Stimulated activated CD8-positive, alpha-beta memory T cell treated with anti-CD3 and anti-CD28 coated beads, Interleukin-15, amount 100 ng/mL, for 48 hours (primary cell): ENCODE measurements at places on chromosomes 6 and 20.

DNA sequence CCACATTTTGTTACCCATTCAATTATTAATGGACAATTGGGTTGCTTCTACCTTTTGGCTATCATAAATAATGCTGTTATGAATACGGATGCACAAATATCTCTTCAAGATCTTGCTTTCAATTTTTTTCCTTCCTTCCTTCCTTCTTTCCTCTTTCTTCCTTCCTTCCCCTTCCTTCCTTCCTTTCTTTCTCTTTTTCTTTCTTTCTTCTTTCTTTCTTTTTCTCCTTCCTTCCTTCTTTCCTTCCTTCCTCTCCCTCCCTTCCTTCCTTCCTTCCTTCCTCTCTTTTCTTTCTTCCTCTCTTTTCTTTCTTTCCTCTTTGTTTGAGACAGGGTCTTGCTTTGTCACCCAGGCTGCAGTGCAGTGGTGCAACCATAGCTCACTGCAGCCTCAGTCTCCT lies 39.2 kb downstream of the ZNF184 start:
- DNase-seq: no peak

DNA sequence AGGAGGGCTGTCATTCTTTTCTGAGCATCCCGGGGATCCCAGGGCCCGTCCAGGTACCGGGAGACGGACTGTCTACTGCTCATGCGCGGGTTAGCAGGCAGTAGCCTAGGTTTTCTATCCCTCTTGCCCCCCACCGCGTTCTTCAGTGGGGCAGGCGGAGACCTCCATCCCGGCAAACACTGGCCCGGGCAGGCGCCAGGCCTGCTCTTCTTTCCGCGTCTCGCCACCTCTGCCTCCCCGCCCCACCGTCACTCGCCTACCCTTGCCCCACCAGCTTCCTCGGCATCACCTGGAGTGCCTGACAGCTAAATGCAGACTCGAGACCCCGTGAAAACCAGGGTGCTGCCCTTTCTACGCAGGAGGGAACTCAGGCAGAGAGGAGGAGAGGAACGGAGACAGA lies 1937.7 kb upstream of the DEFB115 start:
- DNase-seq: no peak

DNA sequence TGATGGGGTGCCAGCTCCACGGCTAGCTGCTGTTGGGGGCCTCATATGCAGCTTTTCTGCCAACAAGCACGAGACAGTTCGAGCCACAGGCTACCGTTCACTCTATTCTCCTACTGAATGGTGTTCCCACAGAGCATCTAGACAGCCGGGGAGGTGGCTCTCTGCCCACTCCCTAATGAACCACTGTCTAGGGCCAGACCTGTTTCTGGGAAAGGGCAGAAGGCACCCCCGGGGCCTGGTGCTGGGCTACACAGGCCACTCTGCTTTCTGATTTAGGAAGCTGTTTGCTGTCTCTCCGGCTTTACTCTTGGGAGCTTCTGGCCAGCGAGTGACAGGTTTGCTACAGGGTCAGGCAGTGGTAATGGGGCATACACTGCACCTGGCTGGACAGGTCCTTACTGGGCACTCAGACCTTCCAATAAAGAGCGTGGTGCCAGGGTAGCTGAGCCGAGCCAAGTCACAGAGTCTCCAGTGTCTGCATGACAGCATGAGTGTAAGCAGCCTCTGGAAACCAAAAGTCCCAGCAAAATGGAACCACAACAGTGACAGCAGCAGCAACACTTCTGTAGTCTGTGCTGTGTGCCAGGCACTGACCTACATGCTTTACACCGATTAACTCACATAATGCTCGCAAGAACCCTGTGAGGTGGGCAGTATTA lies 8.4 kb downstream of the CCDC167 start:
- DNase-seq: no peak

DNA sequence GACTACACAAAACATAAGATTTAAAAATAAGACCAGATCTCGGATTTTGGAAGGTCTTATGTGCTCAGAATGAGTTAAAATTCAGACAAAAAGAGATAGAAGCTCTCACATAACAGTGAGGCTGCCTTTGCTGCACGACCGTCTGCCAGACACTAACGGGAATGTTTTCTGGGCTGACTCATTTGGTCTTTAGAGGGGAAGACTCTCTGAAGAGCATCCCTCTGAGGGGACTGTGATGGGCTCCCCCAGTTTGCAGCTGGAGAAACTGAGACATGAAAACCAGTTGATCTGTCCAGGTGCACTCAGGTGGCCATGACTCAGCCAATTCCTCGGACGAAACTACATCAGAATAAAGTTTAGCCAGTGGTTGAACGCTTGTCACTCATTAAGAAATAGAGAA lies 153.9 kb downstream of the RNASET2 start:
- DNase-seq: no peak

DNA sequence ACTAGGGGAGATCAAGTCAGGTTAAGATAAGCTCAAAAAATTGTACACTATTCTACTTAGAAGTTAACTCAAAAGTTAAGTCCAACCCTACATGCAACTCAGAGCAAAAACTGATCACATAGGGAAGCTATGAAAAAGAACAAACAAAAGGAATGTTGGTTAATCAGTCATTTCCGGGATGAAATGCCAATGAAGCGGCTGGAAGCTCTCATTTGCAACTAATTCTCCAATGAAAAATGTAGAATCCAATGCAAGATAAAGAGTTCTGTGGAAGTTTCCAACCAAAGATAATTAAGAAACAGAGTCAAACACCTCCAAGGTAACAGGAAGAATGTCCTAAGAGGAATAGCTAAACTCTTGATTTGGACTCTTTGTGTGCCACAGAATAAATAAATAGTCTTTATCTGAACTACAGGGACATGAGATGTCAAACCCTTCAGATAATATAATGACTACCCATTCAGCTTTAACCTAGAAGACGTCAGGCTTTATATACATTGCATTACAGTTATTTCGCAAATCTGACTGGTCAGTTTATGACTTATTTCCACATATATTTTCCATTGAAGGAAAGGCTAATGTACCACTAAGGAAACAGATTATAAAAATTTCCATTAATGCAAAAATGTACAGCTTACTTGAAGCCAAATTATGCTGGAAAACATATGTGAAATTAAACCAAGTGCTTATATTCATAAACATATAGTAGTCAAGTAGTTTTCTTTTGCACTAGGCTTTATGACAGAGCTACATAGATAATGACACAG lies 48.0 kb upstream of the DST start:
- no peak for DNase-seq

GRCh38 chr20:1319462-1319861 lies 9.5 kb downstream of the SDCBP2 start:
- DNase-seq: no peak
